ENCODE measurements at places on chromosomes 5 and 9.

DNA sequence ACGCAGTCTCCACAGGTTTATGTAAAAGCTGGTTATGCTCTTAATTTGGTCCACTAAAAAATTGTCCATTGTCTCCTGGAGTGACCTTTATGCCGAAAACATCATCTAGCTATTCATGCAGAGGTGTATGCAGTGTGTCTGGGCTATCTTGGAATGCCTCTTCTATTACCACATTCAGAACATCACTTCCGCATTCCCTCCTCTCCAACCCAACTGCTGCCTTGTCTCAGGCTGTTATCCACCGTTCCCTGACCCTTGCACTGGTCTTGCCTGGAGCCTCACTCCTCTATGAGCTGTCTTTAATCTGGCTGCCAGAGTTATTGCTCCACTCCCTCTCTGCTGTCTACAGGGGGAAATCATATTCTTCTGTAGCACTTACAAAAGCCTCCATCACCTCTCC is 214.1 kb upstream of the ANKRD55 start:
- DNase-seq = no peak

DNA sequence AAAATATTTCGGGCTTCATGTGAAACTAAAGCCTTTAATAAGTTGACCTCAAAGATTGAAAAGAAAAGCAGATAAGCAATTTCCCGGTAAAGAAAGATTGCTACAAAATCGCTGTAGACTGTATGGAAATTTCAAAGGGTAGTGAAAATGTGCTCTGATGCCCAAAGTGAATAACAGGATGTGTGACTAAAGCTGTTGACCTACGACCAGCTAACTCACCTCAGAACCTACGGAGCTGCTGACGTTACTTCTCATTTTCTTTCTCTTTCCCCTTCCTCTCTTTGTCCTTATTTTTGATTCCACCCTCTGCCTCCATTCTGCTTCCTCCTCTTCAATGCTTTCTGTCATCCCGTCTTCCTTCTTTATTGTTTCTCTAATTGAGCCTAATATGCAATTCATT is 103.2 kb downstream of the PDE4D start:
- DNase-seq = no peak

- DNase-seq = no peak
These were observed 29.9 kb upstream of the RAPGEF6 start for GRCh38 chr5:131664929-131665328.

GRCh38 chr9:116275418-116276195 is 122.0 kb downstream of the PAPPA start:
- DNase-seq = no peak

- DNase-seq = no peak
These were observed 51.2 kb upstream of the ARRDC3 start for GRCh38 chr5:91434348-91434747.

GRCh38 chr5:110251366-110251765 is 475.1 kb downstream of the TMEM232 start:
- DNase-seq = no peak

GRCh38 chr5:22319798-22320197 is 533.3 kb downstream of the CDH12 start:
- no peak for DNase-seq

DNA sequence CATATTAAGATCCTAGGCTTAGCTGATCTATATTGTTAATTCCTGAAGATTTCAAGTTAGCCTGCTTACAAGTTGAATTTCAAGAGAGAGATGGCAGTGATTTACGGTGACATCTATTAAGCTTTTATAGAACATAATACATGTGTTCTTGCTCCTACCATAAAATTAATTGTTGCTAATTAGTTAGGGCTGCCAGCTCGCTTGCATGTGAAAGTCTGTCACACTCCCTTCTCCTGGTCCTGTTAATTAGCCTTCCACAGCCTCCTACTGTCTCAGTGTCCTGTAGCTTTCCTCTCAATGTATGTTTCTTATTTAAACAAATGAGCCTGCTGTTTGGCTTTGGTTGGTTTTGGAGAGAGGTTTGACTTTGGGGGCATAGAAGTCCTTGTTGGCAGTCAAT is 247.2 kb downstream of the NTRK2 start:
- no peak for DNase-seq

- DNase-seq = peak; percentile 71
These were observed 13.2 kb upstream of the AQP7 start for GRCh38 chr9:33415501-33416038.

- no peak for DNase-seq
These were observed 77.7 kb upstream of the ADAMTS2 start for GRCh38 chr5:179422908-179423481.

GRCh38 chr5:127995556-127995955 is 88.0 kb upstream of the SLC12A2 start:
- DNase-seq = no peak

- no peak for DNase-seq
These were observed 30.9 kb downstream of the HSD17B4 start for GRCh38 chr5:119483155-119483554.

- DNase-seq = no peak
These were observed 85.6 kb downstream of the CDH18 start for GRCh38 chr5:19902316-19902934.

All from NCI-H345 (cell line).